Prostate gland (tissue), 2 donors: ENCODE measurements at places on chromosomes 6 and 20. TPM values are rescaled to one million over a fixed set of nuclear protein-coding genes. Genes with fewer than 3 reads are reported as not detected.

Gene GSTA1
- 329 TPM for total RNA-seq

Gene ANGPT4
- total RNA-seq, result 0.27 TPM

Gene SLC2A10
- total RNA-seq, result 49.8 TPM

Gene FBXO5
- 3.0 TPM for total RNA-seq

Gene ELOVL4
- total RNA-seq, result 5.8 TPM

Gene MCCD1
- not detected for total RNA-seq

Gene MYCT1
- 7.3 TPM for total RNA-seq

Gene KIAA1755
- total RNA-seq, result 10.8 TPM

Gene TOX2
- 52.8 TPM for total RNA-seq

Gene PNPLA1
- total RNA-seq, result not detected

Gene LPA
- total RNA-seq, result 0.09 TPM
